Activated T-helper 9 cell treated with anti-CD3 and anti-CD28 coated beads, Interleukin-2, amount 50 U/mL, for 16 hours (primary cell): ENCODE measurements at places on chromosomes 3 and 15.

DNA sequence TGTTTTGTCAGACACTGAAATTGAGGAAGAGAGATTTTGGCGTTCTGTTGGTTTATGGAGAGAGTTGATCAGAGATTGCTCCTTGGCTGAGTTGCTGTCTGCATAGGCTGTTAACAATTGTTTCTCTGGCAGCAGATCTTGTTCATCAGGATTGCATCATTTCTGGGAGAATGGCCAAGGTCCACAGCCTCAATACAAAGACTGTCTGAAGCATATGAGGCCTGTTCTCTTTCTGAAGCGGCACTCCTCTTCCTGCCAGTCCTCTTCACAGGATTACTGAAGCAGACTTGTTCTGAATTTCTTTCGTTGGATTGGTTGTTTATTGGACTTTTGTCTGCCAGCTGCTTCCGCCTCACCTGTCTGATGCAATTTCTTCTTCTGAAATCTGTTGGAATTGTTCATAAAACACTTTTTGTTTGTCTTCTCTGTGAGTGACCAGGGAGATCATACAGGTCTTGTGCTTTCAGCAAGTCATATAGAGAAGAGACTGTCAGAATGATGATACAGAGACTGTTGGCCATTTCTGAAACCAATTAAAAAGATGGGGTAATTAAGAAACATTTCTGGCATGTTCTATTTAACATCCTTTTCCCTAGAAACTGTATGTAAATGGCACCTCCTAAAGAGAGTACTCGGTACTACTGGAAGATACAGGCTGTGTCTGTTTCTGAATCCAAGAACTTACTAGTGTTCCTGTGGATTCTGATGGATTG lies 25.5 kb downstream of the SETD5 start:
- DNase-seq: no peak

GRCh38 chr3:169980055-169980454 lies 13.4 kb downstream of the SEC62 start:
- no peak for DNase-seq

GRCh38 chr3:9595877-9596276 lies 42.3 kb upstream of the LHFPL4 start:
- no peak for DNase-seq

DNA sequence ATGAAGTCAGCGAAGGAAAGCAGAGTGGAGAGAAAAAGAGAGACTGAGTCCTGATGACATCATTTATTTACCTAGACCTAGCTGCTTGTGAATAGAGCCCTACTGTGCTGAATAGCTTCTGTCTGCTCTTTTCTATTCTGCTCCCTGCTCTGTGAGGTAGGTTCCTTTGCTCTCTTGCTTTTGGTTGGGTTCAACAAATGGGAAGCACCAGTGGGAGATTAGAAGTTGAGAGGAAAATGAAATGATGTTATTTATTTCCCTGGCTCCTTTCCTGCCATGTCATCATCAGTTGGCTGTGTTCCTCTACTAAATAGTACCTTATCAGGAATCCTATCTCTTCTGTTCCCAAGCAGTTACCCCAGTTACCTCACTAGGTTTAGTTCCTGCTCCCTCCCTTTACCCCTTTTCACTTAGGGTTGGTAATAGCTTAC lies 23.5 kb downstream of the DTWD1 start:
- no peak for DNase-seq

GRCh38 chr3:12737319-12737718 lies 21.7 kb downstream of the TMEM40 start:
- no peak for DNase-seq

DNA sequence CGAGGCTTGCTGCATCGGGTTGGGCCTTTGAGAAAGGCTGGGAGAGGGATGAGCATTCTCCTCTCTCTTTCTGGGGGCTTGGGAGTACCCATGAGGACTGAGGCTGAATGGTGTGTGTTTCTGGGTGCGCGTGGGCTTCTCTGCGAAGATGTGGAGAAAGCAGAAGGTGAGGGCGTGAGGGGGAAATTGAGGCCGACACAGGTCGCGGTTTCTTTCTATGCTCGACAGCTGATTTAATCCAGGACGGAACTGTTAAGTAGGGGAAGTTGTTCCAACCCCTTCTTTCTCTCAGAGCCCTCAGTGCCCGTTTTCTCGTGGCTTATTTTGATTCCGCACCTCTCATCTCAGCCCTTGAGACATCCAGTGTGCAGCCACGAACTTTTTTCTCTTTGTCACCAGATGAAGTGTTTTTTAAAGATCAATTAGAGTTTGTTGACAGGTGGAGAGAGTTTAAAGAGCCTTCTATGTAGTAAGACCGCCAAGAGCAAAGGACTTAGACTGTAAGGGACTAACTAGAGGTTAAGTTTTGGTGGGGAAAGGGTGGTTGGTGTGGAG lies 711 bp downstream of the STARD9 start:
- DNase-seq: no peak

GRCh38 chr15:38470816-38471215 lies 16.9 kb downstream of the FAM98B start:
- no peak for DNase-seq

DNA sequence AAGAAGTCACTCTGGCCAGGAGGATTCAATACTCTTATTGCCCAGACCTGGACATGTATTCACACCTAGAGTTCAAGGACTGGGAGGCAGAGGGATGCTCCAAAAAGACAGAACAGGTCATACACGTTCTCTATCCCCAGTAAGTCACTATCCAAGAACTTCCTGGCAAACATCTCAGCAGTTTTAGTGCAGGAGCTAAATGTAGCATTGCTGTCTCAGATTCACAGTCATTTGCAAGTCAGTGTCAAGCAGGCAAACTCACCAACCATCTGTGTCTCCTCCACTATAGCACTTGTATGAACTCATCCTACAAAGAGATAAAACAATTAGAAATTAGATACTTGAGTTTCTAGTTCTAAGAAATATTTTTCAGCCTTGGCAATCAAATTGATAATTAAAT lies 38.4 kb downstream of the ABHD17C start:
- DNase-seq: no peak
